NCI-H1417 (cell line): ENCODE measurements at places on chromosomes 3 and 15.

- no peak for DNase-seq
Observed at GRCh38 chr3:56590814-56591213, 33.8 kb downstream of the CCDC66 start.

GRCh38 chr3:64224826-64225610 lies at the start of gene PRICKLE2:
Gene PRICKLE2 (minus strand): TSS chr3:64225466. CDS start chr3:64198927, 26,539 bp downstream.
- DNase-seq, result no peak

- DNase-seq, result no peak
Observed at GRCh38 chr15:82890338-82890994, 62.1 kb downstream of the HOMER2 start.

DNA sequence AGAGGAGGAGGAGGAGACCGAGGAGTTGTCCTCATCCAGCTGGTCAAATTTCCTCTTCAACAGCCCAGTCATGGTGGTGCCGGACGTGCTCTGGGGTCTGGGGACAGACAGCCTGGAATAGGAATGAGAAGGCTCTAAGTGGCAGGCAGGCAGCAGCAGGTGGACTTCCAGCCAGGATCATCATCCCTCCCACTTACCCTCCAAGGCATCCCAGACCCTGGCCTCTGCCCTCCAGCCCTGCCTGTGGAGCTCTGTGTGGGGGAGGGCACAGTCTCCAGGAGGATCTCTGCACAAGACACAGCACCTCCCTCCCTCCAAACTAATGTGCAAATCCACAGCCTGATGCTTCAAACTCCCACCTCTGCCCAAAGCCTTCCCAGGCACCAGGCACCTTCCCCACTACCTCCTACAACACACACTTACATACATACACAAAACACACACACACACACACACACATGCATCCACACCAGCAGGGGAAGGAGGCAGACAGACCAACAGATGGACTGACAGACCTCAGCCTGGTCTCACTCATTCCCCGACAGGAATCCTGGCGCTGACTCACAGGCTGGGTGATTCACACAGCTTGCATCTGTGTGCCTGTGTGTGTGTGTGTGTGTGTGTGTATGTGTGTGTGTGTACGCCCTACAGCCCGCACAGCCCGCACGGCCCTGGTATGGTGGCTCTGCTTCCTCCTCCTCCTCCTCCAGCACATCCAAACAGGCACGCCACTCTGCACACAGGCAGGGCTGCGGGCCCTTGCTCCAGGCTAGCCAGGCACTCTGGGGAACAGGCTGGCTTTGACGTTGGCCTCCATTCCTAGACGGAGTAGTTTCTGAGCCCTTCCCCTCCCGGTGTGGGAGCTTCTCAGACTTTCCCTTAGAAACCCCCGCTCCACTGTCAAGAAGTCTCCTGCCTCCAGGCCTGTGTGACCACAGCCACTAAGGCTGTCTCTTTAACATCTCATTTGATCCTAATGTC lies 6.5 kb downstream of the CSRNP1 start:
- DNase-seq, result no peak

- no peak for DNase-seq
Observed at GRCh38 chr3:78427303-78427702, 1340.5 kb downstream of the ROBO1 start.

DNA sequence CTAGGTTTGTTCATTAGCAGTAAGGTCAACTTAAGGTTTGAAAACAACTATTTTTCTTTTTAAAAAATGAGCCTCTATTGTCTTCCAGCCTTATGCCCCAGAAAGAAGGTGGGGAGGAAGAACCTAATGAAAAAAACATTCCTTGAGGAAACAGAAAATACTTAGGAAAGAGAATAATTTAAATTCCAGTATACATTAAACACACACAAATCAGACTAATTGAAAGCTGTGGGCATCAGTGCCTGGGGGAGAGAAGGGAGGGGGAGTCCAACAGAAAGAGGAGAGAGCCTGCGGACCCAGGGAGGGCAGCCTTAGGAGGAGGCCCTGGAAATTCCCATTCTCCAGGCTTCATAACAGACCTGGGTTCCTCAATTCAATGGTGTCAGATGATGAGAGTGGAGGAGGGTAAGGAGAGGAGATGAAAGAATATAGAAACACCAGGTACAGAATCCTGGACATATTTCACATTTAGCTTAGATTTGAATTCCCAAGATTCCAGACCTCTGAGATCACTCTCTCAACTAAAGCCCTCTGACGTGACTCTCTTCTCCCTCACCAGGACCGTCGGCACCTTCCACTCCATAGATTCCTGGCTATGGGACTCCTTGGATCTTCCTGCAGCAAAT lies 320.5 kb upstream of the UMPS start:
- DNase-seq, result no peak

- no peak for DNase-seq
Observed at GRCh38 chr15:65275104-65275727, 11.5 kb downstream of the PARP16 start.

- DNase-seq, result peak; percentile 64
Observed at GRCh38 chr3:113533534-113533892, 1.2 kb downstream of the SIDT1 start.

- no peak for DNase-seq
Observed at GRCh38 chr3:186743666-186744065, 26.5 kb downstream of the KNG1 start.
